ENCODE measurements at places on chromosomes 6 and 20.

GRCh38 chr6:144334150-144334708, 49.1 kb downstream of the UTRN start:
- DNase-seq: peak; percentile 84

DNA sequence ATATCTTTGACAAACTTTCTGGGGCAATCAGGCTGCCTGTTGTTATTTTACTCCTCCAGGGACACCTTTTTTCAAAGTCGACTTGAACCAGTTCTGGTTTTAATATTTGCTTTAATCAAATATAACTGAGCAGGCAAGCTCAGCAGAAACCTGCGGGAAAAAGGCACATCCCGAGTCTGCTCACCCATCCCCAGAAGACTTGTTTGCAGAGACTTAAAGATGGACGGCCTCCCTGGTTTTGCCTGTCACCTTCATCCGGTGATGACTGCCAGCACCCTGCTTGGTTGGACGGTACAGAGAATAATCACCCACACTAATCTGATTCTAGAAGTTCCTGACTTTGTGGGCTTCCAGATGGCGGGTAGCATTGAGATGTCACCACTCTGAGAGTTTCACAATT, 36.8 kb downstream of the PPP1R3G start:
- no peak for DNase-seq

GRCh38 chr6:28747631-28748157, 176.1 kb downstream of the TRIM27 start:
- no peak for DNase-seq

DNA sequence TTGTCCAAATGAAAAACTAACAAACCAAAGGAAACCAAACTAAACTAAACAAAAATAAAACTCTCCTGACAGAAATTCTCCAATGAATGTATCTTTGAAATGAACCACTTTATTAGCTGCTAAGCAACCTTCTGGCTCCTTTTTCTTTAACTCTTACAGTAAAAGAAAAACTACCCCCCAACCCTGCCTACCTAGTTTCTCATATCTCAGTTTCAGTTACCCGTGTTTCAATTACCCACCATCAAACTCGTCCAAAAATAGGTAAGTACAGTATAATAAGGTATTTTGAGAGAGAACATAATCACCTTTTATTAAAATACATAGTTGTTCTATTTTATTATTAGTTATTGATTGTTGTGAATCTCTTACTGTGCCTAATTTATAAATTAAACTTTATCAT, 177.4 kb upstream of the THEMIS start:
- DNase-seq: no peak

- DNase-seq: no peak
Measured at GRCh38 chr20:54633374-54634355, 158.3 kb downstream of the DOK5 start.

DNA sequence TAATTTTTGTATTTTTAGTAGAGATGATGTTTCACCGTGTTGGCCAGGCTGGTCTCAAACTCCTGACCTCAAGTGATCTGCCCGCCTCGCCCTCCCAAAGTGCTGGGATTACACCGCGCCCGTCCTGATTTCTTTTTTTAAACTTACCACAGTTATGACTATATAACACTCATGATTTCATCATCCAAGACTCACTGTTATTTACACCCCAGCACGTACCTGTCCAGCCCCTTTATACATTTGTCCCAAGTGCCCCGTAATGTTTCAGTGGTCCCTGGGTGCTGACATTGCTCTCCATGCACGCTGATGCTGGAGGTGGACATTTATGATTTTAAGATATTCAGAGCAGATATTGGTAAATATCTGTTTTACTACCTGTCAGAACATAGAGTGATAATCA, 219.9 kb upstream of the GMDS start:
- no peak for DNase-seq

DNA sequence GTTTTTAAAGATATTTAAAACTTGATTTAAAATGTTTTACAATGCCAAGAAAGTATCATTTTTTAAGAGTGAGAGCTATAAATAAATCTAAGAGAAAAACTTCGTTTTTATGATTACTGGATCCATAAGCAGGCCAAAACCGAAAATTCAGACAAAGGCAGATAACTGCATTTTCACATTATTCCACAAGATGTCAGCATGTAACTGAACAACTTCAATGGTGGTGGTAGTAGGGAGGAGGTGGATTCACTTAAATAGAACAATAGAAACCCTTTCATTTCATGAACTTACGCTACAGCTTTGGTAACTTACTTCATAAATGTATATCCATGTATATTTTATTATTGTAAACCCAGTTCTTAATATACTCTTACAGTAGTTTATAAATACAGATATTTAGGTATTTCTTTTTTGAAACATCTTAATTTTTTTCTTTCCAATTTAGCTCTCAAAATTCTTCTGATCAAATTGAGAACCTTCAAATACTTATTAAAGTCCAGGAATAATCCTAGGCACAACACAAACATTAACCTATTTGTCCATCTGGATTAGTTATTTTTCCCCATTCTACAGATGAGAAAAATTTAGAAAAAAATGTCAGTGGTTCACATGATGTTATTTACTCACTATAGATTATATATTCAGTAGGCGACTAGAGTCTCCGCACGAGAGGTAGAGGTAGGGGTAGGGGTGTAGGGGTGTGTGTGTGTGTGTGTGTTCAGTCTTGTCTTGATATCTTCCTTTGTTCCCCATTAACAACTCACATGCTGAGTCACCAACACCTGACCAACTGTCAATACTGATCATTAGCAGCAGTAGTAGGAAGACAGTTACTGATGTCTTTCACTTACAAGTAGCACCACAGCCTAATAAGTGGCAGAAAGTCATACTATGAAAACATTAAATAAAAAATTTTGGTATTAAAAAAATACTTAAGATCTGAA, 111.5 kb downstream of the ARHGAP18 start:
- peak; percentile 38 for DNase-seq

DNA sequence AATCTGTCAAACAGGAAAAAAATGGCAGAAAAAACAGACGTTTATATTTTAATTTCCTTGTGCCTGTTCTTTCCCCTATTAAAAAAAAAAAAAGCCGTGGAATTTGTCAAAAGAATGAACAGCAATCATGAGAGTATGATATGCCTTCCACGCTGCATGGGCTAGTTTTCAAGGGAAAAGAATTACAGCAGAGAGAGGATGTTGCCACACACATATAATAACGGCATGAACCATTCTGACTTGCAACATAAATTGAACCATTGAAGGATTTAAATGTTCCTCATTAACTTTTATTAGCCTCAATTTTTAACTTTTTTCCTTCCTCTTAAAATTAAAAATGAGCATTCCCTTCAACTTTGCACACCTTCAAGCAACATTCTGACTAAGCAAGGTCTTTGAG, 301.8 kb downstream of the FOXC1 start:
- no peak for DNase-seq

- DNase-seq: no peak
Measured at GRCh38 chr20:32632461-32633354, 41.0 kb downstream of the C20orf203 start.

DNA sequence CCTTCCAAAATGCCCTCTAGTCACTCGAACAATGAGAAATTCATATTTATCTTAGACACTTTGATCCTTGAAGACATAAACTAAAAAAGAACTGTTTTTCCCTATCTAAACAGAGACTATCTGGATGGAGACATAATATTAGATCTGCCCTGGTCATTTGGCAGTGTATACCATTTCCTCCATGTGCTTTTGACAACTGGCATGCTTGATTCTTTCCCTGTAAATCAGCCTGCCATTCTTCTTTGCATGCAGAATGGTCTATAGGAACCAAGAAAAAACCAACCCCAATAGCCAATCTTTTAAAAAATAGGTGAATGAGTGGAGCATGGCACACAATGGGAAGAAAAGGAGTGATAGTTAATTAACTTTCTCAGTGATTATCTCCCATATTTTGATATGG, 93.8 kb downstream of the OPN5 start:
- DNase-seq: no peak

Measured in stimulated activated naive CD4-positive, alpha-beta T cell (primary cell).